Activated CD4-positive, alpha-beta T cell treated with anti-CD3 and anti-CD28 coated beads, Interleukin-2, Interleukin-4, amounts not matched to agents 100 ng/mL and 50 ng/mL, durations not matched to agents 16 hours and 8 hours (primary cell): ENCODE measurements at places on chromosomes 4 and X.

DNA sequence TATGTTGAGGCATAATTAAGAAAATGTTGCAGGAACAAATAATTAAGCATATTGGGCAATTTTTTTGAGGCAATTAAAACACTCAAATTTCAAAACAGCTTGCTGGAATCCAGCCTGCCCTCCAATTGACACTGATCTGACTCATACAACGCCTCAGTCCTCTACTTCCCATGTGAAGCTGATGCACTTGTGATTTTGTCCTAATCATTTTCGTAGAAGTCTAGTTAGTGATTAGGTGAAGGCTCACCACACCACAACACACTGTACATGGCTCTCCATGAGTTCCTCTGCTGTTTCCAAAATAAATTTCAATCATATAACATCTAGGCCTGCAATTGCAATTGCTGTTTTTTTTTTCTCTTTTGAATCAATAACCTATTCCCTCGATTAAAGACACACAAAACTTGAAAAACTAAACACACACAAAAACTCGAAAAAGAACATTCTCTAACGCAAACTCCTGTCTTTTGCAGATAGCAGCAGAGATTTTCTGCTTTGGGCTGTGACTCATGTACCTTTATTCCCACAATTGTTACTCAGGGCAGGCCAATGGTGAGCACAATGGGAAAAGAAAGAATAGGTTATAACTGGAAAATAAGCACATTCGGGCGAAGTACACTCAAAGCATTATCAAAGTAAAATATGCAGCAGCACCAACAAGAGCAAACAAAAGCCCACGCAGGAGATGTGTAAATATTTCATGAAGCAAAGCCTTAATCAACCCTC lies 1.7 kb downstream of the GPRIN3 start:
- peak; percentile 79 for DNase-seq

GRCh38 chr4:94665500-94666404 lies 92.0 kb upstream of the BMPR1B start:
- DNase-seq, result no peak

GRCh38 chr4:47668810-47669408 lies 169.0 kb downstream of the CORIN start:
- peak; percentile 42 for DNase-seq

DNA sequence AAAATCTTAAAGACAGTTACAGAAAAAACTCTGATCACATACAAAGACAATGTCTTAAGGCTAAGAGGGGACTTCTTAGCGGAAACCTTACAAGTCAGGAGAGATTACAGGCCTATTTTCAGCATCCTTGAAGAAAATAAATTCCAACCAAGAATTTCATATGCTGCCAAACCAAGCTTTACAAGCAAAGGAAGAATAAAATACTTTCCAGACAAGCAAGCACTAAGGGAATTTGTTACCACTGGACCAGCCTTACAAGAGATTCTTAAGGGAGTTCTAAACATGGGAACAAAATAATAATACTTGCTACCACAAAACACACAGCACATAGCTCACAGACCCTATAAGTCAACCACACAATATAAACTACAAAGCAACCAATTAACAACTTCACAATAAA lies 255.8 kb upstream of the ZFP42 start:
- no peak for DNase-seq

- DNase-seq, result no peak
These were observed 697.4 kb downstream of the TRAM1L1 start for GRCh38 chr4:116387937-116388474.

DNA sequence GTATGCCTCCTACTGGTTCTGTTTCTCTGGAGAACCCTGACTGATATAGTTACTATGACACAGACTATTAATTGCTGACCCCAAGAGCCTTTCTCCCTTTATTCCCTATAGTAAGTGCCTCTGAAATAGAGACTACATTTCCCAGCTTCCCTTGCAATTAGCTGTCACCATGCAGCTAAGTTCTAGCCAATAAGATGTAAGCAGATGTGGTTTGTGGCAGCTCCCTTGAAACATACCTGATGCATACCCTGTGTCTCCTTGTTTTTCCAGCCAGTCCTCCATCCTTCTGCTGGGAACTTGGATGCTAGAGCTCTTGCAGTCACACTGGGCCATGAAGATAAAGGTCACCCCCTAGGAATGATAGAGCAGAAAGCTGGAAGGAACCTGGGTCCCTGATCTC lies 9.7 kb upstream of the TMEM165 start:
- peak; percentile 32 for DNase-seq

GRCh38 chrX:74250574-74250973 lies 53.4 kb upstream of the ZCCHC13 start:
- no peak for DNase-seq

- DNase-seq, result no peak
These were observed 1.3 kb upstream of the CLCN5 start for GRCh38 chrX:49921109-49921508.

- DNase-seq, result peak; percentile 23
These were observed 47.2 kb downstream of the FAM114A1 start for GRCh38 chr4:38914854-38915253.

DNA sequence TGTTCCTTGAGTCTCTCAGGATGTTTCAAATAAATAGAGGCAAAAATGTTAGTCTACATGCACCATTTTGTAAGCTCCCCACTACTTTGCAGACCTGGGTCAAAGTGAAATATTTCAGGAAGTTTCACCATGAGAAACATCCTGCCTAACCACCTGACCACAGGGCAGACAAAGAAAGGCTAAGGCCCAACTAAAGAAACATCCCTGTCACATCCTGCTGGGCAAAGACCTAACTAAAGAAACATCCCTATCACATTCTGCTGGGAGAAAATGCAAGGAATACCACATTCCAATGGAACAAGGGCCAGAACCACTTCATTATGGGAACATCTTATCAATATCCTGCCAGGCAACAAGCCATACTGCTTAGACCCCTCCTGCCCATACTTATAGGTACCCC lies 1303.4 kb downstream of the TECRL start:
- DNase-seq, result no peak

DNA sequence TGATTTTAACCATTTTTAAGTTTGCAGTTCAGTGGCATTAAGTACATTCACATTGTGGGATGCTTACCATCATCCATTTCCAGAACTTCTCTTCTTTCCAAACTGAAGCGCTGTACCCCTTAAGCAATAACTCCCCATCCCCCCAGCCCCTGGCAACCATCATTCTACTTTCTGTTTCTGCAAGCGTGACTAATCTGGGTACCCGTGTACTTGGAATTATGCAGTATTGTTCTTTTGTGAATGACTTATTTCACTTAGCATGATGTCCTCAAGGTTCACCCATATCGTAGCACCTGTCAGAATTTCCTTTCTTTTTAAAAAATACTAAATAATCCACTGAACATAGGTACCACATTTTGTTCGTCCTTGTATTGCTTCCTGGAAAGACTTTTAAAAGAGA lies 32.9 kb downstream of the USP9X start:
- peak; percentile 64 for DNase-seq

GRCh38 chr4:133474501-133474900 lies 325.4 kb downstream of the PCDH10 start:
- DNase-seq, result no peak

GRCh38 chr4:7151668-7152227 lies 40.6 kb upstream of the SORCS2 start:
- DNase-seq, result no peak

GRCh38 chr4:91984466-91984865 lies 319.3 kb upstream of the GRID2 start:
- DNase-seq, result no peak

- DNase-seq, result no peak
These were observed 31.2 kb upstream of the TMEM184C start for GRCh38 chr4:147586032-147586431.

- no peak for DNase-seq
These were observed 49.1 kb downstream of the TMEM165 start for GRCh38 chr4:55444827-55445226.

DNA sequence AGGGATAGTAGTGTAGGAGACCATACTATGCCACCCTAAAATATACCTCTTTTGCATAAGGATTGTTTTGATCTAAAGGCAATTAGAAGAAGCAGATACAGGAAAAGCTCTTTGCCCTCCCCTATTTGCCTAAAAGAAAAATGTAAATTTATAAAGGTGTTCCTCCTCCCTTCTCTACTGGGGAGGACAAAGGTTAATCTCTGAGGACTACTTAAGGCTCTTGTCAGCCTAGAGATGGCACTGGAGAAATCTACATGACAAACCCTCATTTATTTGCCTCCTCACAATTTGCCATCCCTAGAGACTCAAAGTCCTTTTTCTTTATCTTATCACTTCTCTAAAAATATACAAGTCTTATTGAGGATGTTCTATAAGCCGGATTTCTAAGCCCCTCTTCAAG lies 1021.8 kb downstream of the STPG2 start:
- no peak for DNase-seq

DNA sequence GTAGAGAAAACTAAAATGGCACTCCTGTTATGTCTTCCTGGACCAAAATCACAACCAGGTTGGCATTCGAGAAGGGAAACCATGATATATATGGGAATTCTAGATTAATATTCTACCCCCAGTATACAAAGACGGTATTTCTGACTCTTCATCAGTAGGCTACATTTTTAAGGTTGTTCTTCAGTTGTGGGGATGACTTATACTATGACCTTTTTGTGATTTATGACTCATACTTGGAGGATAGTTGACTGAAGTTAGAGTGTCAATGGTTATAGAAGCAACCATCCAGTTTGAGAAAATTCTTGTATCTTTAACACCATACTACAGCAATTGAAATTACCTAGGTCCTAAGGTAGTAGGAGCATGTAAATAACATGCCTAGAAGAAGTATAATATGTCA lies 49.8 kb upstream of the CYSLTR1 start:
- DNase-seq, result peak; percentile 6

DNA sequence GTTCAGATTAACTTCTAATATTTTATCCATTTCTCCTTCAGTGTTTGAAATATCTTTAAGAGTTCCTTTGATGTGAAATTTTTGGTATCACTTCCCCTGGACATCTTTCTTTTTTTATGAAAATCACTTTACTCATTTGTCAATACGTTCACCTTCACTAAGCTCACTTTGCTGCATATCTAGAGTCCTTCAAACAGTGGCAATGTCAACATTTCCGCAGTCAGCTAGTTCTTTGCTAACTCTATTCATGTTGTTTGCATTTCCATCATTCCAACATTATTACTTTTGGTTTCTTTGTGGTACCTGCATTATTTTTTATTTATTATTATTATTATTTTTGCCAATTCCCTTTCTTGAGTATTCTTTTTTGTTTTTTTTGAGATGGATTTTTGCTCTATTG lies 203.0 kb downstream of the GPAT3 start:
- no peak for DNase-seq

DNA sequence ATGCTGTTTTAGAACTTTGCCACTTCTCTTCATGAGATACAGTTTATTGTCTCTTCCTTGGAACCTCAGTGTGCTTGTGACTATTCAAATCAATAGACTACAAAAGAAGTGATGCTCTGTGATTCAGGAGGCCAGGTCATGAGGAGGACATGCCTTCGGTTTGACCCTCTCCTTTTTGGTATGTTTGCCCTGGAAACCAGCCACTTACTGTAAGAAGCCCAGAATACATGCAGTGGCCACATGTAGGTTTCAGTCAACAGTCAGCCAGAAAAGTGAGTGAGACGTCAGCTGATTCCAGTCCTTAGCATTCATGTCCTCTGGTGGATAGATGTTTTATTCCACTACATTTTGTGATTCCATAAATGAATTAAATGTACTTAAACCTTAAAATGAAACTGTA lies 328.7 kb downstream of the PCDH18 start:
- DNase-seq, result no peak

DNA sequence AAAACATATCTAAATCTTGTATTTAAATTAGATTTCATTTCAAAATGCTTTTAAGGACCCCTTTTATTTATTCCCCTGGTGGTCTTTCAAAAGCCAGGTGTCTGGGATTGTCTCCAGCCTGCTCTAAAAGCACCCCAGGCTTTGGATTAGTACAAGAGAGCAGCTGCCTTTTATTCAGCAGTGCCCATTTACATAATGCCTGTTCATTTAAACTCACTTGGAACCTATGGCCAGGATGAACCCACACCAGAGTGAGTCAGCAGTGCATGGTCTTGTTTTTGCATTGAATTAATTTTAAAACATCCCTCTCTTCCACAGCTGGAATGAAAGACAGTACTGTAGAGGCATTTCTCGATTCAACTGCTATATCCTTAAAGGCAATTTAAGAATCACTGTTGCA lies 64.1 kb upstream of the TENM3 start:
- DNase-seq, result no peak

DNA sequence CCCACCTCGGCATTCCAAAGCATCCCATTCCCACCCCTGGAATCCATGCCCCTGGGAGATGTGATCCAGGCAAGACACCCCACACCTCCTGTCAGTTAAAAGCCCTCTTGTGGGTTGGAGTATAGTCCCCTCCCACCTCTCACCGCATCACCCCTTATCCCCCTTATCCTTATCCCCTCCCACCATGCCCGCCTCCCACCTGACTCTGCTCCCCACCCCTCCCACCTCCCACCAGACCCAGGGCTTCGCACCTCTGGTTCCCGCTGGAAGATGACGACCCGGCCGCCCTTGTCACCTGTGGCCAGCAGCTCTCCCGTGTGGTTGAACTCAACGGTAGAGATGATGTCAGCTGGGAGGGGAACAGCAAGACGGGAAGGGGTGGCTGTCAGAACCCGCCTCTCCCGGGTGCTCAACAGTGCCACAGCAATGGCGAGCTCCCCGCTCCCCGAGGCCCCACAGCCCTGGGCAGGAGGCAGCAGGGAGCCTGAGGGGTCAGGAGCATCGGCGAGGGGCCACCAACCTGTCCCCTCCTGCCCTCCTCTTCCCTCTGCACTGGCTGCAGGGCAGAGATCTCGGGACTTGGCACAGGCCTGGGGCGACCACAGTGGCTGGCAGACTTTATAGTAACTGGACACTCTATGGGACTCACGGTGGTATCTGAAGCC lies 91.5 kb downstream of the PPP2R2C start:
- no peak for DNase-seq

- DNase-seq, result no peak
These were observed 12.2 kb upstream of the MCF2 start for GRCh38 chrX:139720136-139720535.

DNA sequence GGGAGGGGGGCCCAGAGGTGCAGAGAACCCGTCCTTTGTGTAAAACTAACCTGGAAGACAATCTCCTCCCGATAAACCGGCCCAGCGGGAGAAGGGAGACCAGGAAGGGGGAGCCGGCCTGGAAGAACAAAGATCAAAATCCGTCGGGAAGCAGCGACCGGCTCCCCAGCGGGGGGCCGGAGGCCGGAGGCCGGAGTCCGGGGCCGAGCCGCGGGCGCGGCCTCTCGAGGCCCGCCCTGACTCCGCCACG lies 552 bp downstream of the ZDHHC9 start:
- no peak for DNase-seq

GRCh38 chr4:53908661-53909078 lies 155.7 kb downstream of the CHIC2 start:
- peak; percentile 40 for DNase-seq
